ENCODE measurements at places on chromosomes 2 and 18. TPM values are rescaled to one million over a fixed set of nuclear protein-coding genes. Genes with fewer than 3 reads are reported as not detected.

Gene C2orf92
- 4.3 TPM for polyA plus RNA-seq

Gene SKA1
- 0.15 TPM for polyA plus RNA-seq

Gene PROM2
- 6.1 TPM for polyA plus RNA-seq

Gene FHL2
- 19.6 TPM for polyA plus RNA-seq

Gene GCKR
- polyA plus RNA-seq: 5.7 TPM

Gene CROCC2
- 0.02 TPM for polyA plus RNA-seq

Gene CYP27A1
- 4.8 TPM for polyA plus RNA-seq

Gene TIGD1
- polyA plus RNA-seq: 1.3 TPM

Gene GRHL1
- 7.2 TPM for polyA plus RNA-seq

Gene NR4A2
- 4.0 TPM for polyA plus RNA-seq

Gene GCG
- polyA plus RNA-seq: not detected

Gene HIBCH
- polyA plus RNA-seq: 19.0 TPM

Gene SULT1C3
- not detected for polyA plus RNA-seq

Gene CFAP53
- polyA plus RNA-seq: not detected

Gene MC2R
- not detected for polyA plus RNA-seq

Gene GKN1
- 105 TPM for polyA plus RNA-seq

Gene EFEMP1
- 29.6 TPM for polyA plus RNA-seq

Gene SGPP2
- 3.5 TPM for polyA plus RNA-seq

Gene BUB1
- 0.12 TPM for polyA plus RNA-seq
